Astrocyte (in vitro differentiated cells and primary cell): ENCODE measurements at places on chromosomes 7 and 10. TPM values are rescaled to one million over a fixed set of nuclear protein-coding genes. Genes with fewer than 3 reads are reported as not detected.

Gene TIMM23B
- 17.6 and 21.2 TPM in 2 replicates for total RNA-seq

Gene PGAM2
- total RNA-seq: 0.70 and 0.79 TPM in 2 replicates

Gene PDE6C
- not detected in 2 replicates for total RNA-seq

Gene CYP26A1
- total RNA-seq: 0.18 and 0.53 TPM in 2 replicates

Gene CFAP69
- 1.1 and 2.0 TPM in 2 replicates for total RNA-seq

Gene H2BK1
- total RNA-seq: not detected in 2 replicates

Gene CCL24
- total RNA-seq: not detected in 2 replicates

- DNase-seq: no peak
Measured at GRCh38 chr7:42978496-42978895, 46.3 kb downstream of the MRPL32 start.

- DNase-seq: no peak
Measured at GRCh38 chr7:20374399-20374798, 43.7 kb downstream of the ITGB8 start.

GRCh38 chr10:17349717-17350116 is 104.7 kb downstream of the ST8SIA6 start:
- DNase-seq: peak; percentile 43

DNA sequence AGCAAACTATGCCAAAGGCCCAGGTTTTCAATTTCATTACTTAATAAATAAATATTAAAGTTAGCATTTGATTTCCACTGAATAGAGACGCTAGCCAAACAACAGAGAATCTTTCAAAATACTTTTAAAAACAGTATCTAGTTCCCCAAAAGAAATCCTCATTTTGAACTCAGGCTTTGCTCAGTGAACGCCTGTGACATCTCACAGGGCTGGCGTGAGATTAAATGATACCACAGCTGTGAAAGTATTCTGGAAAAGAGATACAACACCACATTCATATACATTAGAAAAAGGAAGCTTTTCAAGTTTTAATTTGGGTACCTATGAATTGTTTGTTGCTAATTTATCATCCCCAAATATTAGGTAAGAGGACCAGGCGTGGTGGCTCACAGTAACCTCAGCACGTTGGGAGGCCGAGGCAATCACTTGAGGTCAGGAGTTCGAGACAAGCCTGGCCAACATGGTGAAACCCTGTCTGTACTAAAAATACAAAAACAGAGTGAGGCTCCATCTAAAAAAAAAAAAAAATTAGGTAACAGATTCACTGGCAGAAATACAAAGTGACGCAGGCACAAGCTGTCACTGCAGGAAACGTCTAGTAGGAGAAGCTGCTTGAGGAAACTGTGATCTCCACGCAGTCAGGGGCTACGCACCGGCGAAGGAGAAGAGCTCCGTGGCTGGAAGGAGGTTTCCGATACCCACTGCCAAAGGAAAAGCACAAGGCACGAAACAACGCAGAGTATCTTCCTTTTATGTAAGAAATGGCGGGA is 50.0 kb downstream of the AMZ1 start:
- no peak for DNase-seq

DNA sequence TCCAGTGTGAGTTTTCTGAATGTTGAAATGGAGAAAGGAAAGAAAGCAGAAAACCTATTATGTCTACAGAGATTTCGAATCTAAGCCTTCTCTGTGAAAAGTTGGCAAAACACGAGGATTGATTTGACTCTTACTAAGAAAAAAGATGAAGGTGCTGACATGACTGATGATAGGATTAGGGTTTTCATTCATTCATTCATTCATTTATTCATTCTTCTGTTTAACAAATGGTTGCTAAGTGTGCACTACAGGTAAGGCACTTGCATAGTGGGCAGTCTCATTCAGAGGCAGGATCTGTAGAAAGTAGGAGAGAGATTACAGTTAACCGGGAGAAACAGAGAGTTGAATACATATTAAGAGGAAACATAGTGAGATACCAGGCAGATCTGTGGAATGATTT is 137.1 kb downstream of the ZNF365 start:
- DNase-seq: no peak

DNA sequence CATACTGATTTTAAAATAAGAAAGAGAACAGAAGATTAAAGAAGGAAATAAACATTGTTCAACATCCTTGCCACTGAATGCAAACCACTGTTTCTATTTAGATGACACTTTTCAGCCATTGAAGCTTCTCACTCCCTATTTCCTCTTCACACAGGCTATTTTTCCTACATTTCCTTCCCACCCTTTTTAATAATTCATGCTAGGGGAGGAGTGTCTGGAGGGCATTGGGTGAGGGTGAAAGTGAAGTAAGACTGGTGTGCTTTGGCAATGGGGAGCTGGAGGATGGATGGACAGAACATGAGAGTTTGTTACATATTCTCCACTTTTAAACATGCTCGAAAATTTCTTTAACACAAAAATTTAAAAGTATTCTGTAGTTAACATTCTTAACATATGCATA is 168.8 kb upstream of the GLI3 start:
- no peak for DNase-seq

- no peak for DNase-seq
Measured at GRCh38 chr10:95478935-95479334, 82.2 kb downstream of the SORBS1 start.

- peak; percentile 77 for DNase-seq
Measured at GRCh38 chr7:104972500-104972899, 41.5 kb upstream of the KMT2E start.

GRCh38 chr7:96686305-96686704 is 23.3 kb downstream of the SEM1 start:
- DNase-seq: peak; percentile 33

- DNase-seq: peak; percentile 24
Measured at GRCh38 chr10:62471711-62472110, 97.5 kb downstream of the ZNF365 start.

- DNase-seq: no peak
Measured at GRCh38 chr10:122650331-122650730, 49.3 kb downstream of the C10orf120 start.

- DNase-seq: no peak
Measured at GRCh38 chr10:10385831-10386230, 631.8 kb upstream of the CELF2 start.

DNA sequence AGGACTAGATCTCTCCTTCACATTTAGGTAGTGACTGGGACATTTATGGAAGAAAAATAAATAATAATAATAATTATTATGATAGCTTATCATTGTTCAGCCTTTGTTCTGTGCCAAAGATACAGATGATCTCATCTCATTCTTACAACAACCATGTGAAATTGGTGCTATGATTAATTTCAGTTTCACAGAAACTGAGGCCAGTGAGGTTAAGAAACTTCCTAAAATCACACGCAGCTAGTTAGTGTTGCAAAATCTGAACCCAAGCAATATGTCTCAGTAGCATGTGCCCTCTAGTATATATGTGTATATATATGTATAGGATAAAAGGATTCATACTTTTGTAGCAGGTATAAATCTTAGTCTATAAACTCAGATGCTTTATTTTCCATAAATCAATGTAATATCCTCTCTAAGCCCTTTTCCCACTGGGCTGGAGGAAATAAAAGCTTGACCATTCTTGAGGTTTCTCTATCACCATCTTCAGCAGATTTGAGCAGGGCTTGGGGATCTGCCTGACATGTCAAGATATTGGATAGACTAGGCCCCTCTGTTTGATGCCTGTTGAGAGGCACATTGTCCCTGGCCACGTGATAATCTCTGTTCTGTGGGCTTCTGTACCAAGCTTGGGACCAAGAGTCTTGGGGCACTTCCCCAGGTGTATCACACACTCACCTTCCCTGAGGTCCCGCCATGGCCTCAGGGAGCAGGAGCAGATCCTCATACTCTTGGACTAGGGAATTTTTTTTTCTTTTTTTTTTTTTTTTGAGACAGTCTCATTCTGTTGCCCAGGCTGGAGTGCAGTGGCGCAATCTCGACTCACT is 172.6 kb upstream of the NRP1 start:
- peak; percentile 57 for DNase-seq
